ENCODE measurements at places on chromosomes 4 and X.

GRCh38 chrX:53950130-53950733 lies 94.0 kb downstream of the PHF8 start:
- no peak for DNase-seq

- no peak for DNase-seq
Measured at GRCh38 chr4:123871341-123871740, 474.7 kb downstream of the SPRY1 start.

- DNase-seq, result no peak
Measured at GRCh38 chrX:12962041-12962504, 12.8 kb upstream of the TMSB4X start.

- no peak for DNase-seq
Measured at GRCh38 chr4:38925492-38926413, 58.1 kb downstream of the FAM114A1 start.

DNA sequence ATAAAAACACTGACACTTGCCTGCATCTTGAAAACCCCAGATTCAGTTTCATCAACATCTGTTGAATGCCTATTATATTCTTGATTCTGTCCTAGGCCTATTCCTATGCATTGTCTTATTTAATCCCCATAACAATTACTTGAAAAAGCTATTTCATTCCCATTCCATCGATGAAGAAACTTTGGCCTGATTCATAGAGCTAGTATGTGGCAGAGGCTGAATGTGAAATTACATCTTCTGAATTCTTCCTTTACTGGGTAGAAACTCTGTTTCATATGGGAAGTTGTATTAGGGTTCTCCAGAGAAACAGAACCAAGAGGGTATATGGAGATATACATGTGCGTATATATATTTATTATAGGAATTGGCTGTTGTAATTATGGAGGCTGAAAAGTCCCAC lies 35.0 kb upstream of the SLC4A4 start:
- DNase-seq, result no peak
